ENCODE measurements at places on chromosomes 2 and 18.

DNA sequence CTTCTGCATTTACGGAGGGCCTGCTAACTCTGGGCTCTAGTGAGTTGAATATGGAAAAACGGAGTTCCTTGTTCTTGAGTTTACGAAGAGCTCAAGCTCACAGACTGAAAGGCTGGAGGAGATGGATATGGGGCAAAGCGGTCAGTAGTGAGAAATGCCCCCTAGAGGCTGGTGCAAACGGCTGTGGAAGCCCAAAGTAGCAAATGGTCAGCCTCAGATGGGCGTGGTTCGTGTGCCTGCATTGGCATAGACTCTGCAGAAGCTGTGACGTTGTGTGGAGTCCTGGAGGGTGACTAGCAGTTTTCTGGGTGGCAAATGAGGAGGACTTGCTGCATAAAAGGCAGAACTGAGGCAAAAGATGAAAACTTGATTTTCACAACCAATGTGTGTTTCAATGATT is 93.6 kb upstream of the TWIST2 start:
- no peak for DNase-seq

GRCh38 chr18:29779096-29779495 is 1263.4 kb downstream of the DSC3 start:
- DNase-seq, result no peak

- no peak for DNase-seq
Measured at GRCh38 chr2:31053929-31054782, 84.1 kb downstream of the GALNT14 start.

GRCh38 chr18:75173125-75173432 is 35.9 kb downstream of the PTGR3 start:
- no peak for DNase-seq

Data from AG04450 (cell line).